ENCODE measurements at places on chromosomes 12 and 14.

- no peak for DNase-seq
Measured at GRCh38 chr14:99325591-99325990, 53.6 kb upstream of the BCL11B start.

DNA sequence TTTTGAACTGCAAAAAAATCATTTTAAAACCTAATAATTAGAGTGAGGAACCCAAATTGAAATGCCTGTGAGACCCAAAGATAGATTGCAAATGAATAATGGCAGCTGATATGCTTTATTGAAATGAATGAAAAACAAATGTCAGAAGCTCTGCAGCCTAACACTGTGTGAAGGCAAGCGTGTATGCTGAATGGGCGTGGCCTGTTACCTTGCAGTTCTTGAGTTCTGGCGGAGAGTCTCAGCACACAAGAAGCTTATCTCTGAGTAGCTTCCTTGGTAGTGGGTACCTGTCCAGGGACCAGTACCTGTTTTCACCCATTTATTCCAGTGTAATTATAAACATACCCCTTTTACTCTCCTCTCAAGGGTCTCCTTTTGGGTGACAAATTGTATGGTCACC is 341.2 kb downstream of the NPAS3 start:
- no peak for DNase-seq

DNA sequence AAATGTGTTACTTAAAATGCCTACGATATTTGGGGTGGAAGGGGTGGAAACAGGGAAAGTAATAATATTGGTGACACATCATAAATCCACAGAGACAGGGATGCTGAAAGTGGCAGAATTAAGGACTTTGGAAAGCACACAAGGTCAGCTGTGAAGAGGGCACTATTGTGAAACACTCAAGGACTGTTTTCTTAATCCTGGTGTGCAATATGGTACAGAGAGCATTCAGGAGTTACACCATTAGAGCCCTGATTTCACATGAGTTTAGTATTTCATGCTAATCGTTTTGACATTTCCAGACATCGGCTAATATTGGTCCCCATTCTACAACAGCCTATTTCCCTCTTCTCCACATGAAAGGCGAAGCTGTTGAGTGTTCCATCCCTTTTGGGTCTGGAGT is 219.2 kb downstream of the MSRB3 start:
- DNase-seq = no peak

DNA sequence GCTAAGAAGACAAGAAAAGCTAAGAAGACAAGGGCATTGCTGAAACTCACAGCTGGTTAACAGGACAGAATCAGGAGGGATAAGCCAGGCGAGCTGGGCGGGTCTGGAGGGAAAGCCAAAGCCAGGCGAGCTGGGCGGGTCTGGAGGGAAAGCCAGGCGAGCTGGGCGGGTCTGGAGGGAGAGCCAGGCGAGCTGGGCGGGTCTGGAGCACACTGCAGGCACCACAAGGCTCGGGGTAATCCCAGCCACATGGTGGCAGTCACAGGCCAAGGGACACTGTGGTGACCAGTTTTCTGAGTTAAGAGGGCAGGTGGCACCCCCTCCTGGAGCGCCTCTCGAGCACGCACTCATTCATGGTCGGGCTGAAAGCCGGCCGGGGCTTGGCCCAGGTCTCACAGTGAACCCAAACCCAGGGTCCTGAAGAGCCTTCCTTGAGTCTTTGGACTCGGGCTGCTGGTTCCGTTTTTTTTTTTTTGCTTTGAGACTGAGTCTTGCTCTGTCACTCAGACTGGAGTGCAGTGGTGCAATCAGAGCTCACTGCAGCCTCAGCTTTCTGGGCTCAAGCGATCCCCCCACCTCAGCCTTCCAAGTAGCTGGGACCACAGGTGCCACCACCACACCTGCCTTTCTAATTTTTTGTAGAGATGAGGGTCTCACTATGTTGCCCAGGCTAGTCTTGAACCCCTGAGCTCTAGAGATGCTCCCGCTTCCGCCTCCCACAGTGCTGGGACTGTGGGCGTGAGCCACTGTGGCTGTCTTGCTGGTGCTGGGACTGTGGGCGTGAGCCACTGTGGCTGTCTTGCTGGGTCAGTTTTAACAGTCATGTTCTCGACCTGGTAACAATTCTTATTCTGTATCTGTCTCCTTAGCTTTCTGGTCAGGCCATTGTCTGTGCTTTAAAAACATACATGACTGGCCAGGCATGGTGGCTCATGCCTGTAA is 40.2 kb downstream of the HSP90AA1 start:
- DNase-seq = peak; percentile 90

- DNase-seq = no peak
Measured at GRCh38 chr14:57378661-57379060, 11.7 kb upstream of the NAA30 start.

DNA sequence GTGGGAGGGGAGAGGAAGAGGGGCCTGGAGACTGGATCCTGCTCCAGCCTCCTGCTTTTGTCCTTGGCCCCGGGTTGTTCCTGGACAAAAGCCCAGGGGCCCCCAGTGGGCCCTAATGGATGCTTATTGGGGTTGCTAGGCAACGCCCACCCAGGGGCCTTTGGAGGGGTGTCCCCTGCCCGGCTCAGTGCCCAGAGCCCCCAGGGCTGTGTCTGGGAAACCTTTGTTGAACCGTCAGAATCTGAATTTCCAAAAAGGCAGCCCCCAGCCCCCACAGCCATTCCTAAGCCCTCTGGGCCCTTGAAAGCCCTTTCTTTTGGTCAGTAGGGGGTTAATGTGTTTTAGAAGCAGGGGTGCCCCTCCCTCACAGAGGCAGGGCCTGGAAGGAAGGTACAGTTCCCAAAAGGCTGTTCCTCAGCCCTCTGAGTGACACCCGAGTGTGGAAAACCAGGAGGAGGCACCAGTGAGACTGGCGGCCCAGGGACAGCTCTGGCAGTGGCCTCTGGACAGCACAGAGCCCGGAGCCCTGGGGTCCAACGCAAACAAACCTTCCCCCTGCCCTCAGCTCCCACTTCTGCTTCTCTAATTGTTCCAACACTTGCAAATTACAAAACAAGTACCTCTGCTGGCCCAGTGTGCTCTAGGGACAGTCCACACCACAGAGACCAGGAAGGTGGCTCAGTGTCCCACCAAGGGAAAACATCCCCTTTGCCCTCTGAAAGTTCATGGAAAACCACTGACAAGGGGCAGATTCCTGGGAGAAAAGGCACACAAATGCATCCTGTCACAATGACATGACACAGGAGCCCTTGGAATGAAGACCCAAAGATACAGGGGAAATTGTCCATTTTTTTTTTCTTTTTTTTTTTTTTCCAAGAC is 19.4 kb downstream of the HHIPL1 start:
- no peak for DNase-seq

DNA sequence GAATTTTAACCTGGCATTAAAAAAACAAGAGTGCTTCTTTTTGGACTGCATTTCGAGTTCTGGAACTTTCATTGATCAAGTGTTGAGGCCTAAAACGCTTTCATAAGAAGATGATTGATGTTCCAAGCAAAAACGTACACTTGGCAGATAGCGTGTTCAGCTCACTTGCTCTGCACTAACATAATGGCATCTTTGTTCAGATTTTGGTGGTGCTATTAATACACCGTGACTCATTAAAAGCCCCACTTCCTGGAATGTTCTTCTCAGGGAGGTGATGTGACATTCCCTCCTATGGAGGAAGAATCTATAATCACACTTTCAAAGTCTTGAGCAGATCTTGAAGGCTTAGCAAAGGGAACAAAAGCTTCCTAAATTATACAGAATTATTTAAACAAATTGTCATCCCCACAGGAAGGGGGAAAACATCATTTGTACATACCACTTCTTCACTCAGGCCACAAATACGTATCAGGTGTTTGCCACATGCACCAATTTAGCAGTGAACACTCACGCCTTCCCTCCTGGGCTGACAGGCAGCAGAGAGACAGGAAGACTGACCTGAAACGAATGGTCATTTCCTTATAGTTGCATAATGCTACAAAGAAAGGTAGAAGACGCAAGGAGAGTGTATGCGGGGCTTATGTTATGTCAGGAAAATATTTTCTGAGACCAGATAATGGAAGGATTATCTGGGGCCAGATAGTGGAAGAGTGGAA is 15.4 kb downstream of the HSP90AA1 start:
- no peak for DNase-seq

DNA sequence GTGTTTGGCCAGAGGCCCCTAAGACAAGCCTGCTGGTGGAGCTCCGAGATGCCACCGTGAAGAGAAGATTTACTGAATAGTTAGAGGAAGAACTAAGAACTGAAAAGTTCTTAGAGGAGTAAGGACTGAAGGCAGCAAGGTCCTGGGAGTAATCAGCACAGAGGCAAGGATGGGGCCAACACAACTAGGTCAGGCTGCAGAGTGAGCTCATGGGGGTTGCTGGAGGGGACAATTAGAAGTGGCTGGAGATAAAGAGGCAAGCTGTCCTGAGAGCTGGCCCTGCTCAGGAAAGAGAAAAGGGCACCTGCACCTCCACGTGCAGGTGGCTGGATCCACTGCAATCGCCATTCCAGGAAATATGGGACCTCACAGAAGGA is 52.7 kb downstream of the NFKBIA start:
- DNase-seq = no peak

- DNase-seq = no peak
Measured at GRCh38 chr14:36506732-36507614, 13.1 kb downstream of the NKX2-1 start.

- DNase-seq = no peak
Measured at GRCh38 chr14:42654707-42655106, 1048.0 kb downstream of the LRFN5 start.
